ENCODE measurements at places on chromosomes 3 and 15.
A peak's percentile ranks its signal among the peaks of the same experiment; 100 is the strongest.

DNA sequence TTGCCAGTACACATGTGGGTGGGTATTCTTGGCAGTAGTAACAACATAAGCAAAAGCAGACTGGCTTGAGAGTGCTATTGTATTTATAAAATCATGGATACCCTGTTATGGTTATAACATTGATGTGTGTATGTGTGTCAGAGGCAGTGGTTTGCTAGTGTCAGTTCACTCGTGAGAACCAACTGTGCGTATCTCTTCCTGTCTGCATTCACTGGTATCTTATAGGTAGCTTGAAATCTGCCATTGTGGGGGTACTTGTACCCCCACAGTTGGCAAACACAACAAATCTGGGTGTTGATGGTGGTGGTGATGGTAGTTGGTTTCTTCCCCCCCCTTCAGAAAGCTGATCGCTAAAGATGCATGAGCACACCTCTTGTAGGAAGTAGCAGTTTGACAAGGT, 355.8 kb upstream of the SATB1 start:
- DNase-seq, result no peak

DNA sequence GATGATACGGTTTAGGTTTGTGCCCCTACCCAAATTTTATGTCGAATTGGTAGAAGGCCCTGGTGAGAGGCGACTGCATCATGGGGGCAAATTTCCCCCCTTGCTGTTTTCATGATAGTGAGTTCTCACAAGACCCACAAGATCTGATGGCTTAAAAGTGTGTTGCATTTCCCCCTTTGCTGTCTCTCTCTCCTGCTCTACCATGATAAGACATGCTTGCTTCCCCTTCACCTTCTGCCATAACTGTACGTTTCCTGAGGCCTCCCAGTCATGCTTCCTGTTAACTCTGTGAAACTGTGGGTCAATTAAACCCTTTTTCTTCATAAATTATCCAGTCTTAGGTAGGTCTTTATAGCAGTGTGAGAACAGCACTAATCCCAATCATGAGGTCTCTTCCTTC, 381.2 kb downstream of the RSL24D1 start:
- DNase-seq, result no peak

GRCh38 chr15:41004490-41004889, 51.2 kb downstream of the CHAC1 start:
- DNase-seq, result no peak

DNA sequence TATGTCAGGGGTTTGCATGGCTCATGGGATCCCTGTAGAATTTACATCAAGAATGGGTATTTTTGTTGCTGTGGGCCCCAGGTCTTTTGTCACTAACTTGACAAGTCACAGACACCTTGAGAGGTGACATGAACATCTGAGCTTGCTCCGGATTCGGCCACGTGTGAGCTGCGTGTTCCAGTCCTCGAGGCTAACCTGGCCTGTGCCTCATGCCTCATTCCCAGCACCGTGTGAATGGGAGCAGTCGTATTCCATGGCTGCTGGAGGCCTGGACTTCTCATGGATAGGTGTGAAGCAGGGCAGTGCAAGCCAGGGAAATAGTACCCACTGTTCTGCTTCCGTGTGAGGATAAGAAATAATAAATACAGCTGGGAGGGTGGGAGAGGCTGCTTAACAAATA, 423.5 kb downstream of the OCA2 start:
- DNase-seq, result peak; percentile 1

DNA sequence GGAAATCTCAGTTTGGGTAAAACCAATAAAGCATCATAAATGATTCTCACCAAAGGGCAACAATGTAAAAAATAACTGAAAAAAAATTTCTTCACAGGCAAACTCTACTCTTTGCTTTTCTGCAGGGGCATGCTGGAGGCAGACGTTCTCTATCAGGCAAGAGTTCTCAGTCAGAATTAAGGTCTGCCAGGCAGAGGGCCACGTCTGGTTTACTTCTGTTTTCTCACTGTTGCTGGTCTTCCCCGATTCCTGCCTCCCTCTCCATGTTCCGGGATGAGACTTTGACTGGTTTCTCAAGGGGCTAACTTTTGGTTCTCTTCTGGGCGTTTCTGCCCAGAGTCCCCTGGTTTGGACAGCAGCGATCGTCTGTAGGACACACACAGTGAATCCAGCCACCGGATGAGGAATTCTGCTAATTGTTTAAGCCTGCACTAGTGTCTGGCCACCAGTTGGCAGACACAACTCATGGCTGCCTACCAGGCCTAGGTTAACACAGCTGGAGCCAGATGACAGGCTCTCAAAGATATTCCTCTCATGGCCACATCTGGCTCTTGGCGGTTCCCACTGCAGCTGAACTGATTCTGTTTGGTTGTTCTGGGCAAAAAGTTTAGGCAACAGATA, 273.1 kb downstream of the FOXP1 start:
- no peak for DNase-seq

GRCh38 chr15:30889196-30889595, 14.5 kb upstream of the FAN1 start:
- DNase-seq, result no peak

DNA sequence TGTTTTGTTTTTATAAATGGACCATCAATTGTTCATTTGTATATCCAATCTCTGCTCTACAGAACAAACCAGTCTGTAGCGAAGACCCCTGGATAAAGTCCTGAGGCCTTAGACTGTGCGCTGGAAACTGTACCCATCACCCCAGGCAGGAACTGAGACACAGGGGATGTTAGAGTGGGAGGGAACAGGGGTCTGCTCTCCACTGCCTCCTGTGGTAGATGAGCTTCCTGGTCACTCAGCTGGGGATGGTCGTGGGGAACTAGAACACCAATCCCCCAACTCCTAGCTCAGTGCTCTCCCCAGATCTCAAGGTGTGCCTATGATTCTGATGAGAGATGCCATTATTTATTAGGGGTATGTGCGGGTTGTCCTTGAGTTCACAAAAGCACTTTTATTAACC, 340.2 kb upstream of the IGF1R start:
- DNase-seq, result no peak

DNA sequence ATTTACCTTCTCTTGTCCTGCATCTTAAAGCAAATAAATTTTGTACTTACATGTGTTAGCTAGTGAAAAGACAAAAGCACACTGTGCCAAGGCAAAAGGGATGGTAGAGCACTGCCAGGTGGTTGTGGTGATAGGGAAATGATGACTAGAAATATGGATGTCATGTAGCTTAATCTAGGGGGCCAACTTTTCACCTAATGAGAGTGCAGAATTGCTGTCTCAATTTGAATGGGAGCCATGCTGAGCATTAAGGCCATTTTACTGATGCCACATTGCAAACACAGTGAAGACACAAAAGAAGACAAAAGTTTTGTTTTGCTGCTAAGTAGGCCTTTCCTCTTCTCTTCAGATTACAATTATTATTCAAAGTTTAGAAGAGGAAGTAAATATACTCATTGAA, 274.7 kb downstream of the PDCD6IP start:
- DNase-seq, result no peak

GRCh38 chr3:29176501-29176900, 104.4 kb upstream of the RBMS3 start:
- DNase-seq, result no peak

- no peak for DNase-seq
Observed at GRCh38 chr15:70906842-70907241, 14.2 kb downstream of the LRRC49 start.

- no peak for DNase-seq
Observed at GRCh38 chr15:56948000-56948763, 29.7 kb downstream of the TCF12 start.

- peak; percentile 95 for DNase-seq
Observed at GRCh38 chr3:139427283-139428060, 38.0 kb upstream of the COPB2 start.

DNA sequence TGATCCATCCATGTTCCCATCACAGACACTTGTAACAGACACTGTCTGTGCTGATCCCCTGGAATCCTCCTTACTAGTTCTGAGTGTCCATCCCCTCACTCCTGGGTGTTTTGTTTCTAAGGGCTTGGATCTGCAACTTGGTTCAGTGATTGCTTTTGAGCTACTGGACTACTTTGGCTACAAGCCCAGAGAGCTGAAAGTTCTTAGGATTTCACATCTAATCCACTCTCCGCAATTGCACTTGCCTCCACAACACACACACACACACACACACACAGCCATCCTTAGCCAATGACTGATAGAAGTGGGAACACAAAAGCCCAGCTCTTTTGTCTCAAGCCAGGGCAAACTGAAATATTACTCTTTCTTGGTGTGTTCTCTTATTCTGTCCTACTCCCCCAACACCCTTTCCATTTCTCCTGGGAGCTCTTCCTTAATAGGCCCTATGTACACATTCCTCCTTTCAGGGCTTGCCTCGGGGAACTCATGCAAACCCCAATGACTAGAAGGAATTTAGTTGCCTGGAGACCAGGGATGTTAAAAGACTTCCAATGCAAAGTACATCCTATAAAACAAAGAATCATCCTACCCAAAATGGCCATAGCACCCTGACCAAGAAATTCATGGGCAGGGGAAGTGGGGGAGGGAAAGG, 206.1 kb upstream of the UBE2E2 start:
- DNase-seq, result no peak

DNA sequence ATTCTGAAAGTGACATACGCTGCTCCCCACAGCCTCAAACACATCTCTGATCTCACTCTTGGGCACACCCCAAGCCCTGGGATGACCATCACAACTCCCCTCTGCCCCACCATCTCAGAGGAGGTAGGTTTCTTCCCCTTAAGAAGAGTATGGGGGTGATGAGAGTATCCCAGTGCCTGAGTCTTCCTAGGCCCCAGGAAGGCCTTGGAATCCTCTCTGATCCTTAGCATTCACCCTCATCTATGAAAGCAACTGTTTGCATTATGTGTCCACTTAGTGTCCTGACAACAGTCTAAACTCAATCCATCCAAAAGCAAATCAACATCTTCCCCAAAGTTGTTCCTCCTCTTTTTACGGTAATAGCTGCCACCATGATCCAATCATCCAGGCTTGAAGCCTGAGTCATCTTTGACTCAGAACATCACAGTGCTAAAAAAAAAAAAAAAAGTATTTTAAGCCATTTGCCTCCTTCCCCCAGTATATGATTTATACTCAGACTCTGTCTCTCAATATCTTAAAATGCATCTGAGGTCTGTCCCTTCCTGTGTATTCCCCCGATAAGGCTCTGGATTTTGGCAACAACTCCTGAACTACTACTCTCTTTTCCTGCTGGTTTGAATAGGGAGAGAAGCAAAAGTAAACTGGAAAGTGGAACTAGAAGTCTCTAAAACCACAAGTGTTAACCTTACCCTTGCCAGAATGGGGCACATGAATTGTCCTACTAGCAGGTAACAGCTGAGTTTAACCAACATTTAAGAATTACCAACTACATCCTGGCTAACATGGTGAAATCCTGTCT, 22.5 kb downstream of the POPDC2 start:
- DNase-seq, result no peak

DNA sequence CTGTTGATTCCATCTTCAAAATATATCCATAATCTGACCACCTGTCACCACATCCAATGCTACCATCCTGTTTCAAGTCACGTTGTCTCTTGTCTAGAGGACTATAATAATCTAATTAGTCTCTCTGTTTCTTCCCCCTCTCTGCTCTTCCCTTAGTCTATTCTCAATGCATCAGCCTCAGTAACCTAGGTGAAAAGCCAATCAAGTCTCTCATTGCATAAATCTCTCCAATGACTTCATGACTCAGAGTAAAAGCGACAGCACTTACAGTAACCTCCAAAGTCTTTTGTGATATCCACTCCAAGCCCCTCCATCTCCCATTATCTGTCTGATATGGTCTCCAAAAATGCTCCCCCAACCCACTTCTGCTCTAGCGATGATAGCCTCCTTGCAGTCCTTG, 7.2 kb downstream of the UBA3 start:
- DNase-seq, result no peak

GRCh38 chr3:102736288-102736974, 301.6 kb downstream of the ZPLD1 start:
- DNase-seq, result no peak

GRCh38 chr3:28286595-28286994, 45.2 kb downstream of the CMC1 start:
- DNase-seq, result no peak

- DNase-seq, result no peak
Observed at GRCh38 chr3:154152741-154153140, 31.6 kb downstream of the ARHGEF26 start.

DNA sequence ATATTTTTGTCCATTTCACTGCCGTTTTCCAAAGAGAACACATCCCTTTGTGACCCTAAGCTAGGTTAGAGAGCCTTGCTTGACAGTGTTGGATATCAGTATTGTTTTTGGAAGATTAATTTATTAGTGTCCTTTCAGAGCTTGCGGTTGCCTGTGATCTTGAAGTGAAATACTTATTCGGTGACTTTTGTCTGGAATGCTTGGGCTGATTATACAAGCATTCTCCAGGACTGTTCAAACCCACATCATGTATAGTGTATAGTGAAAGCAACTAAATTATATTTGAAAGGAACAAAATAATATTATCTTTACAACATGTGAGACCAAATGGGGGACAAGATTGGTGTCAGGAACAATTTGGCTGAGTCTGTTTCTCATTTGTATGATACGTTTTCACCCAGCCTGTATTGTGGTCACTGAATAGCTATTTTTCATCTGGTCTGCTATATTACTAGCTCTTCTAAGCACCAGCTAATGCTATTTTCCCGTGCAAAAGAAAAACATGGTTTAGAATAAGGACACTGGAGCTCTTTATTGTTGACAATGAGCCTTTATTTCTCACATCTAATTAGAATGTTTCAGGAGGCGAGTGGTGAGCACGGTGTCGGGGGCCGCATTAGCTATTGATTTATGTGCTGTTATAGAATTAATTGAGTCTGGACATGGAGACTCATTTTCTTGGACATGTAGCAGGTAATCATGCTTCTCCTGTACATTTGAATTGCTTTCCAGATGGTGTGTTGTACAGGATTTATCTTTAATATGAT, 158.1 kb downstream of the APBA2 start:
- no peak for DNase-seq

GRCh38 chr3:27281671-27282150, 87.5 kb downstream of the NEK10 start:
- no peak for DNase-seq
